ENCODE measurements at places on chromosomes 12 and 14. TPM values are rescaled to one million over a fixed set of nuclear protein-coding genes. Genes with fewer than 3 reads are reported as not detected.

DNA sequence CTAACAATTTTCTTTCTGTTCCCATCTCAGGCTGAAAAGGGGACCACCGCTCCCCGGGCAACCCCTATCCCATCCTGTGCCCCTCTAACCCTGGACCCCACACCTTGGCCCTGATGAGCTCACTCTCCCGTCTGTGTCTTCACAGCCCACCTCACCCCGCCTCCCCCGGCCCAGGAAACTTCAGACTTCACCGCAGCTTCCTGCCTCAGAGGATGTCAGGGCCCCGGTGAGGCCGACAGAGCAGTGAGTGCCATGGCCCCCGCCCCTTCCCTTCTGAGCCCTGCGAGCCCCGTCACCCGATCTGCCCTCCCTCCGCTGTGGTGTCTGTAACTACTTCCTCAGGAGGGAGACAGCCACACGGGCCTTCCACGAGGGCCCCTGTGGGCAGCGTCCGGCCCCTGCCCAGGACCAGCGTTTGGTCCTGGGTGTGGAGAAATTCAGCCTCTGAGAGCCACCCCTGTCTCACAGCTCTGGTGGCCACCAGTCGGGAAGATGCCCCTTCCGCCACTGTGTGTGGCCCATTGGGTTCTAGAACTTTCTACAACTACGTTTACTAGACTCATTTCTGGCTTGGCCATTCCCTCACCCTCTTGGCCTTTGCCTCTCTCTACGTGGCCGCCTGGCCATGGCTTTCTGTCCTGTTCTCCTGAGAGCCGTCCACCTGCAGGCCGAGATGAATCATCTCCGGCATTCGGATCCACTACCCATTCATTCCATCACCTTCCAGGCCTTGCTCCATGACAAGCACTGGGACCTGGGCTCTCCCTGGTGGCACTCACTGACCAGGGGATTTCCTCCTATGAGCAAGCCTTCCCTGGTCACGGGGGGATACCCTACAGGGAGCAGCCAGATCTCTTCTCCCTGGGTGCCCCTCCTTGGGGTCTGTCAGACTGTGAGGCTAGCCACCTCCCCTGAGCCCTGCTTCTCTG lies 3.4 kb downstream of the RHOF start:
- no peaks in the 10 kb centered on the region for H3K27me3 ChIP-seq
- H3K4me3 ChIP-seq, result peak overlapping the region; percentile 63
- peak; percentile 94 for DNase-seq

DNA sequence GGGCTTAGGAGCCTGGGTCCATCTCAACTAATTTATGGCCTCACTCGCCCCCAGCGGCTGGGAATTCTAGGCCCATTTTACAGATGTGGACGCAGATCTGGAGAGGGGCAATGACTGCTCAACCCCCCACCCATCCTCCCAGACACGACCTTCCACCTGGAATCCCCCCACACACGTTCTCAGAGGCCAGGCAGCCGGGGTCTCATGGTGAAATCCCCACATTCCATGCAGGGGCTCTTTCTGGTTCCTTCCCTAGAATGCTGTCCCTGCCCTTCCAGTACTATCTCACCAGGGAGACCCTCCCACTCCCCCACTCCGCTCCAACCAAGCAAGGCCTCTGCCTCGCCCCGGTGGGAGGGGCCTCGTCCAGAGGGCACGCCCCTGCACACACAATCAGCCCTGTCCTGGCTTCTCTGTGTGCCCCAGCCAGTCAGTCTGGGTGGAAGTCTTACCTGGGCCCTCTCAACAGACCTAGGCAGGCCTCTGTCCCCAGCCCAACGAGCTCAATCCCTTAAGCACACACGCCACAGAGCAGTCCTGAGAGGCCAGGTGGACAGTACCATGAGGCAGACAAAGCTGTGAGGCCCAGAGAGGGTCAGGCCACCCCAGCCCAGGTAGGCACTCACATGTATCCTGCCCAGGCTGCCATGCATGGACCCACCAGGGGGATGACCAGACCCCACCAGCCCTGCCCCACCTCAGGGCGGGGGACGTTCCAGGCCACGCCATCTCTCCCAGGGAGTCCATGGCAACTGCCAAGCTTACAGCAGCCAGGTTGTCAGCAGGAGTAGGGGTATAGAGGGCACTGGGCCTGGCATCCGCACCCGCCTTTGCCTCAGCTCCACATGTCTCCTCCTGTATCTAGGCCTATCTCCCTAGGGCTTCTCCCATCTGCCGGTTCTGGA lies 1.3 kb upstream of the ANKRD9 start:
- peaks cover 4% of the 10 kb centered on the region for H3K4me1 ChIP-seq
- H3K36me3 ChIP-seq, result no peaks in the 10 kb centered on the region
- peak overlapping the region; percentile 58 for H3K27ac ChIP-seq
- no peaks in the 10 kb centered on the region for H3K27me3 ChIP-seq
- peak overlapping the region; percentile 75 for H3K4me3 ChIP-seq

DNA sequence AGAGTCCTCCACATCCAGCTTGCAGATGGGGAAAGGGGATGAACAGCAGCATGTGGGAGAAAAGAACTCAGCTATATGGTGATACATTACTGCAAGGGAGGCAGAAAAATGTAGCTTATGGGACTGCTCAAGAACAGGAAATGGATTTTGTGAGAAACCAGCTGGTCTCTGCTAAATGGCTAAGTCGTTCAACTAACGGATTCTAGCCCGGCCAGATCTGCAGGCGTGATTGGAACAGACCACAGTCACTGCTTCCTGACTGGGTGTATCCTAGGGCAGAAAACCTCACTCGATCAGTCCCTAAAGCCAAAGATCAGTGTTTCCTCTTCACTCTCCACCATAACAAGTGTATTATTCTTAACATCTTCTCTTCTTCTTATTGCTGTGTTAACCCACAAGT lies 8.1 kb upstream of the PTGDR start:
- H3K4me3 ChIP-seq, result no peak overlapping the region
- DNase-seq, result no peak
- H3K36me3 ChIP-seq, result no peaks in the 10 kb centered on the region
- H3K27ac ChIP-seq, result no peak overlapping the region
- no peaks in the 10 kb centered on the region for H3K27me3 ChIP-seq

DNA sequence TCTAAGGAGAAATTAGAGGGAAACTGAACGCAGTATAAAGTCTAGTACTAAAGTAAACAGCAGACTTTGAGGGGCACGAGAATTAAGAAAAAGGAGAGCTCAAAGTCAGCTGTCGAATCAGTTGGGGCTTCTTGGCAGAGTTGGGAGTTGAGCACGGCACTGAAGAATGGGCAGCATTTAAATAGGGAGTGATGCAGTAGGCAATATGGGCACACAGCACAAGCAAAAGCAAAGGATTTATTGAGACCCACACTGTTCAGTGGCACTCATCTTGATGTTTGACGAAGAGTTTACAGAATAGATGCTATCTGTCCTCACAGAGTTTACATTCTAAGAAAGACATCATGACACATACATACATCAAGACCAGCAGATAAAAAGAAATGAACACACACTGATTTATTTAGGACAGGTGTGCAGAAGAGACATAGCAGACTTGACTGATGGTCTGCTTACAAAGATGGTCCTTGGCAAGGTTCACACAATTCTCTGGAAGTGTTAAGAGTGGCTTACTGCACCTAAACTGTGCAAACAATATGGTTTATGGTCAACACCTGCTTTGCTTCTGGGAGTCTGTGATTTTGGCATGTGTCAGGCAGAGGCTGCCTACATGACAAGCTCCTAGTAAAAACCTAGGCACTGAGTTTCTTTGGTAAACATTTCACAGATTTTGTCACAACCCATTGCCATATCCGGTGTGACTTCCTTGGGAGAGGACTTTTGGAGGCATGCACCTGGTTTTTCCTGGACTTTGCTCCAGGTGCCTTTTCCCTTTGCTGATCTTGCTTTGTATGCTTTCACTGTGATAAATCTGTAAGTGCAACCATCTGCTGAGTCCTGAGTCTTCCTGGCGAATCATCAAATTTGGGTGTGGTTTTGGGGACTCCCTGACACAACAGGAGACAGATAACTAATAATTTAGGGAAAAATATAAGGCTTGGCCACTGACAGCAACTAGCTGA lies 26.3 kb downstream of the ALKBH1 start:
- no peak overlapping the region for H3K4me3 ChIP-seq
- H3K27ac ChIP-seq, result no peak overlapping the region
- no peaks in the 10 kb centered on the region for H3K4me1 ChIP-seq
- DNase-seq, result no peak
- no peaks in the 10 kb centered on the region for H3K27me3 ChIP-seq

The CCDC177 gene
- not detected for total RNA-seq

The GYS2 gene
- not detected for total RNA-seq

DNA sequence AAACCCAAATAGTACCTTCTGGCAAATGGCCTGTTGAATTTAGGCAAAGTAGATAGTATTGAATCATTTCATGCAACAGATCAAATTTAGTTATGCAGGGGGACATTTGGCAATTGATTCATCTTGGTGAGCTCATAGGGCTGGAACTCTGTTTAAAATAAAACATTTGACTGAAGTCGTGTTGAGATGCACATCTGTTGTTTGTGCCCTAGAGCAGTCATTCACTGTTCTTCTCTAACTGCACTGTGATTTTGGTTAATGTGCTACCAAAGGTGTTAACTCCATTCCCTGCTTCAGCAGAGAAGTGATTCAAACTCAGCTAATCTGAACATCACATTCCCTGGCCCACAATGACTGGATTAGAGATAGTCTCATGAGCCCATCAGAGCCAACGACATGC lies 44.0 kb upstream of the CSRP2 start:
- DNase-seq, result no peak
- H3K27me3 ChIP-seq, result no peaks in the 10 kb centered on the region
- no peaks in the 10 kb centered on the region for H3K36me3 ChIP-seq
- H3K27ac ChIP-seq, result no peak overlapping the region
- H3K4me3 ChIP-seq, result no peak overlapping the region

GRCh38 chr14:76926521-76927251 lies 100.5 kb downstream of the LRRC74A start:
- H3K4me3 ChIP-seq, result peak overlapping the region; percentile 6
- no peaks in the 10 kb centered on the region for H3K27me3 ChIP-seq
- no peaks in the 10 kb centered on the region for H3K36me3 ChIP-seq
- peak overlapping the region; percentile 65 for H3K27ac ChIP-seq
- DNase-seq, result peak; percentile 67

GRCh38 chr12:94089891-94090290 lies 58.5 kb upstream of the PLXNC1 start:
- no peaks in the 10 kb centered on the region for H3K27me3 ChIP-seq
- H3K4me3 ChIP-seq, result no peak overlapping the region
- no peak overlapping the region for H3K27ac ChIP-seq
- H3K4me1 ChIP-seq, result no peaks in the 10 kb centered on the region

DNA sequence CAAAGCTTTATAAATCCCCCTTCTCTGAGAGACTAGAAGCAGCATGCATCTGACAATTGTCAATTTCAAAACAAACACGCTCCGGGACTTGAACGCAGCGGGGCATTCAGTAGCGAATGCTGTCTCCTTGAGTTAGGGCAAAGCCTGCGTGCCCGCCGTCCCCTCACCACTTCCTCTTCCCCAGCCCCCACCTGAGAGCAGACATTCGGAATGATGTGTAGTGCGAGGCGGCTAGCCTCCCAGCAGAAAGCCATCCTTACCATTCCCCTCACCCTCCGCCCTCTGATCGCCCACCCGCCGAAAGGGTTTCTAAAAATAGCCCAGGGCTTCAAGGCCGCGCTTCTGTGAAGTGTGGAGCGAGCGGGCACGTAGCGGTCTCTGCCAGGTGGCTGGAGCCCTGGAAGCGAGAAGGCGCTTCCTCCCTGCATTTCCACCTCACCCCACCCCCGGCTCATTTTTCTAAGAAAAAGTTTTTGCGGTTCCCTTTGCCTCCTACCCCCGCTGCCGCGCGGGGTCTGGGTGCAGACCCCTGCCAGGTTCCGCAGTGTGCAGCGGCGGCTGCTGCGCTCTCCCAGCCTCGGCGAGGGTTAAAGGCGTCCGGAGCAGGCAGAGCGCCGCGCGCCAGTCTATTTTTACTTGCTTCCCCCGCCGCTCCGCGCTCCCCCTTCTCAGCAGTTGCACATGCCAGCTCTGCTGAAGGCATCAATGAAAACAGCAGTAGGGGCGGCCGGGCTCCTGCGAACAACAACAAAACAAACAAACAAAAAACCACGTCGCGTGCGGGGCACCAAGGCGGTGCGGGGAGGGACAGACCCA lies 2.2 kb downstream of the PRMT8 start:
- no peak overlapping the region for H3K4me3 ChIP-seq
- no peaks in the 10 kb centered on the region for H3K27me3 ChIP-seq
- no peaks in the 10 kb centered on the region for H3K36me3 ChIP-seq
- DNase-seq, result no peak
- no peaks in the 10 kb centered on the region for H3K4me1 ChIP-seq

The AGAP2 gene
- 33.9 TPM for total RNA-seq

DNA sequence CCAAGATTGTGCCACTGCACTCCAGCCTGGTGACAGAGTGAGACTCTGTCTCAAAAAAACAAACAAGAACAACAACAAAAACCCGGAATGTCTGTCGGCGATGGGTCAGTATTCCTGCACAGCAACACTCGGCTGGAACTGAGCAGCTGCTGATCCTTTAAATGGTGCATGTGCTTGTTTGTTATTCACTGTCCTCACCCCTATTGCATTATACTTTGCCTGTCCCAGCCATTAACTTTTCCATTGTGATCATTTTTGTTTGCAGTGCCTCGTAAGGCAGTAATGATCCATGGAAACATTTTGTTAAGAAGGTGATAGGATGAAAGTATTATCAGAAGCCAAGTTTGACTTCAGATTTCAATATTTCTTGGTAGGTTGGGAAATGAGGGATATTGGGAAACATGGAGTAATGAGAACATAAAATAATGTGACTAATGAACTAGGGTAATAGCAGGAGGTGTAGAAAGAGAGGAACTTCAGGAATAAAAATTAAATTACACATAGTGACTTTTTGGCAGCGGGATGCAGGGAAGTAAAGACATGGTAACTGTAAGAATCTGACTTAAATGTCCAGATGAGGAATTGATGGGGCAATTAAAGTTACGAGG lies 6.1 kb downstream of the ACSS3 start:
- no peak overlapping the region for H3K27ac ChIP-seq
- H3K4me3 ChIP-seq, result no peak overlapping the region

DNA sequence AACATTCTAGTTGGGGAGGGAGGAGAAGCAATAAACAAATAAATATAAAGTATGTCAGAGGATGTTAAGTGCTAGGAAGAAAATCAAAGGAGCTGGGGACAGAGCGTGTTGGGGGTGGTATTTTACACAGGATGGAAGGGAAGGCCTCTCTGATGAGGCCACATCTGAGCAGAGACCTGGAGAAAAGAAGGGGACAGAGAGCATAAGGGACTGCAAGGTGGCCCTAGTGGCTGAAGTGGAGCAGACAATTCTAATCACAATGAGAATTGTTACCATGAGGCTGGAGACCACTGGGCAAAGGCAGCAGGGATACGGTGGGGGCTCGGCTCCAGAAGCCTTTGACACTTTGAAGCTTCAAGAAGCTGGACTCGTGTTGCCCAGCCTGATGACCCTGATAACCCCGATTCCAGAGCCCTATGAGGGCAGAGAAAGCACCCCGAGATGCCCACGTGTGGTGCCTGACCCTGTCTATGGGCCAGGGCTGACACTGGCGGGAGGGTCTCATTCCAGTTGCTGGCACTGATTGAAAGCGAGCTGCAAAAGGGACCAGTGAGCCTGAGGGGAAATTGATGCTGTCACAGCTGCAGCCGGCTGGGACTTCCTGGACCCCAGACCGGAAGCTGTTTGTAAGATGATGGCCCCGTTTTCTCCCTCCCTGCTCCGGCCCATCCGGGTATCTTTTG lies 169.1 kb downstream of the RBM19 start:
- no peaks in the 10 kb centered on the region for H3K4me1 ChIP-seq
- no peaks in the 10 kb centered on the region for H3K36me3 ChIP-seq
- no peak overlapping the region for H3K4me3 ChIP-seq
- no peak overlapping the region for H3K27ac ChIP-seq

All from naive thymus-derived CD4-positive, alpha-beta T cell (primary cell).